PC-9 (cell line): ENCODE measurements at places on chromosomes 16 and 17. TPM values are rescaled to one million over a fixed set of nuclear protein-coding genes. Genes with fewer than 3 reads are reported as not detected.

The G6PC1 gene
- total RNA-seq: not detected in 2 replicates

The NPW gene
- 4.0 and 8.1 TPM in 2 replicates for total RNA-seq

The SPATA32 gene
- 0.35 and 0.48 TPM in 2 replicates for total RNA-seq

The TBC1D3 gene
- total RNA-seq: not detected in 2 replicates

The KCNG4 gene
- not detected in 2 replicates for total RNA-seq

The IGF2BP1 gene
- 56.5 and 57.4 TPM in 2 replicates for total RNA-seq

The SCO1 gene
- 39.6 and 59.6 TPM in 2 replicates for total RNA-seq

The ANKRD40CL gene
- total RNA-seq: not detected in 2 replicates

The LDHD gene
- 1.1 and 1.3 TPM in 2 replicates for total RNA-seq

DNA sequence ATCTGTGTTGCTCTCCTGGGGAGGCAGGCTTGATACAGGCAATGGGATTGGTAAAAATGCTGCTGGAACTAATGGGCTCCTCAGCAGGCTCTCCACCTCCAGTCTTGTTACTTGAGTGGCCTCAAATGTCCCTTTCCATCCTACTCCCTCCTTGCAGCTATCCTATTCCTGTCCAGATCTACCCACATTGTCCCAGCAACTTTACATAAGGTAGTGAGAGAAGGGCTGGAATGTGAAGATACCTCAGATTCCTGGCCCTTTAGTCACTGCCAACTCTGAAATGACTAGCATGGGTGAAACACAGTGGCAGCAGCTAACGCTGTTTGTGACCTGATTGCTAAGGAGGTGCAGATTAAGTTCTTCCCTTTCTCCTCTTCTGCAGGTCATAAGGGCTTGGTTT, 210.1 kb upstream of the HS3ST4 start:
- no peak for DNase-seq

DNA sequence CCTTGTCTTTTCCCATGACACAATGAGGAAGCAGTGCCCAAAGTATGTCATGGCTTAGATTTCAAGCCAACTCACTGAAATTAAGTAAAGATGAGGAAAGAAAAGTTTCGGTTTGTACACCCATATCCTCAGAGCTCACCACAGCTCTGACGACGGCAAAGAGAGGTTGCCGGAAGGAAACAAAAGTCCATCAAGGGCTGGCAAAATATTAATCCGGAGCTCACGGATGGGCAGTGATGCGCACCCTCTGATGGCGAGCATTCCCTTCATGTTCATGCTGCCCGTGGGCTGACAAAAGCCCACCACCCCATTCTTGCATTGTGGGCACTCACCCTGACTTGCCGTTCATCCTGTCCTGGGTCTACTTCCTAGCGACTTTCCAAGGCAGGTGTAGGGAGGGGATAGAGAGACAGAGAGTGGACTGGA, 103.1 kb downstream of the SOX9 start:
- no peak for DNase-seq

- DNase-seq: peak; percentile 94
Measured at GRCh38 chr17:56699186-56699894, 105.8 kb downstream of the NOG start.

- DNase-seq: no peak
Measured at GRCh38 chr16:48556243-48556912, 53.6 kb downstream of the N4BP1 start.

GRCh38 chr16:74503412-74503811, 82.1 kb upstream of the CLEC18B start:
- DNase-seq: no peak

DNA sequence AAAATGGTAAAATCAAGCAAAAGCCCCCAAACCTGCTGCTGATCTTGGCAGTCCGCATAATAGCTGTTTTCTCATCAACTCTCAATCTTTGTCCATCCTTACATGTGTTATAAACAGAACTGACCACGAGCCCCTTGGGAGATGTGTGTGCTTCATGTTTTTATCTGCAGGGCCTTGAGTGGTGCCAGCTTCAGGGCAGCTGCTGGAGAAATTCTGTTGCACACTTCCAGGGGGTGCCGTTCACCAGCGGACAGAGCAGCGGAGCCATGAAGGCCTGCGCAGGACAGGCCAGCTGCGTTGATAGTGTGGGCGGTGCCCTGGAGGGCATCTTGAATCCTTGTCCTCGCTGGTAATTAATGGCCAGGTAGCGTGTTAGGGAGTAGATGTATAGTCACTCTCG, 20.1 kb downstream of the MPRIP start:
- DNase-seq: no peak

GRCh38 chr17:37770631-37771518, 26.0 kb upstream of the HNF1B start:
- DNase-seq: peak; percentile 56

- DNase-seq: no peak
Measured at GRCh38 chr16:5487728-5488127, 390.1 kb upstream of the EEF2KMT start.

- no peak for DNase-seq
Measured at GRCh38 chr16:17345043-17345442, 125.7 kb downstream of the XYLT1 start.

GRCh38 chr17:55454906-55455474, 33.4 kb upstream of the MMD start:
- peak; percentile 94 for DNase-seq

DNA sequence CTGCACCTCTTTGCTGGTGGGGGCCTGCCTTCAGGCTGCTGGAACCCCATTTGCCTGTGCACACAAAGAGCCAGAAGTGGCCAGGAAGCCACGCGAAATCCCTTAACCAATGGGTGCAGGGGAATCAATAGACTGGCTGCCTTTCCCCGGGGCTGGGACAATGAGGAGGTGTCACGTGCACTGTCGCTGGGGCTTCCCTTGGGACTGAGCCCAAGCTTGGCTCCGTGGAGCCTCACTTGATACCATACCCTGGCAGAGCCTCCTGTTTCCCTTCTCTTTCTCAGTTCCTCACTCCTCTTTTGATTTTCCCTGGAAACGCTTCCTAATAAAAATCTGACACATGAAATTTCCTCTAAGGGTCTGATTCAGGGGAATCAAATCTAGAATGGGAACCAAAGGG, 38.8 kb upstream of the C16orf82 start:
- no peak for DNase-seq

DNA sequence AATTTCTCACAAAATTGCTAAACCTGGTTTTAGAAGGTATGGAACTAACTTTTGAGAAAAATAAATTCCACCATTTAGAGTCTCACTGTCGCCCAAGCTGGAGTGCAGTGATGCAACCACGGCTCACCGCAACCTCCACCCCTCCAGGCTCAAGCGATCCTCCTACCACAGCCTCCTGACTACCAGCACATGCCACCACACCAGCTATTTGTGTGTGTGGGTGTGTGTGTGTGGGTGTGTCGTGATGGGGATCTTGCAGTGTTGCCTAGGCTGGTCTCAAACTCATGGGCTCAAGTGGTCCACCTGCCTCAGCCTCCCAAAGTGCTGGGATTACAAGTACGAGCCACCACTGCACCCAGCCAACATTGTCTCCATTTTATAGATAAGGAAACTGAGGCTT, 71.3 kb upstream of the NOL11 start:
- DNase-seq: no peak
